ENCODE measurements at places on chromosomes 7 and 10.

GRCh38 chr7:128906001-128906765 lies 4.3 kb downstream of the KCP start:
- DNase-seq: no peak

DNA sequence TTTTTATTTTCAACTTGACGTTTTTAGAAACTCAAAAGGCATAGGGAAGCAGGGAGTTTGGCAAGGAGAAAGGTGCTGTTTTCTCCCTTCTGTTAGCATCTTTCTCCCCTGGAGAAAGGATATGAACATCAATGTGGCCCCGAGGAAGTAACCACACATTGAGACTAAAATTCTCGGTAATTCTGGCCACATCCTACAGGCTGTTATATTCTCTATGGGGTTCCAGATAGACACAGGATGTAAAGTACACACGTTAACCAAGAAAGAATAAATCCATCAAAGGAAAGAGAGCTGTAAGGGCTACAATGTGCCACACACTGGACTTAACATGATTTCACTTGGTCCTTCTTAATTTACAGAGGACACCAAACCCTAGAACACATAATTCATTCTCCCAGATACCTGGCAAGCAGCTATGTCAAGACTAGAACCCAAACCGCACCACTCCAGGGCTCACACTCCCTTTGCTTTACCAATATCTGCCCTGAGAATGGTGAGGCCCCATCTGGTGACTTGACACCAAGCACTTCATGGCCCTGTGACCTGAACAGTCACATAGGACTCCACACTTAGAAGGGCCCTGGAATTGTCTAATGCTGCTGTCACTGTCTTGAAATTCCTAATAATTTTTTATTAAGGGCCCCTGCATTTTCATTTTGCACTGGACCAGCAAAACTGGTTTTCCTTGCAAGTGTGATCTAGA lies 73.9 kb downstream of the PRLHR start:
- no peak for DNase-seq

- no peak for DNase-seq
Measured at GRCh38 chr7:142560166-142560565, 189.1 kb upstream of the PRSS1 start.

GRCh38 chr7:45035893-45036292 lies 35.9 kb downstream of the CCM2 start:
- no peak for DNase-seq

GRCh38 chr7:140769852-140770251 lies 73.3 kb downstream of the NDUFB2 start:
- DNase-seq: no peak

DNA sequence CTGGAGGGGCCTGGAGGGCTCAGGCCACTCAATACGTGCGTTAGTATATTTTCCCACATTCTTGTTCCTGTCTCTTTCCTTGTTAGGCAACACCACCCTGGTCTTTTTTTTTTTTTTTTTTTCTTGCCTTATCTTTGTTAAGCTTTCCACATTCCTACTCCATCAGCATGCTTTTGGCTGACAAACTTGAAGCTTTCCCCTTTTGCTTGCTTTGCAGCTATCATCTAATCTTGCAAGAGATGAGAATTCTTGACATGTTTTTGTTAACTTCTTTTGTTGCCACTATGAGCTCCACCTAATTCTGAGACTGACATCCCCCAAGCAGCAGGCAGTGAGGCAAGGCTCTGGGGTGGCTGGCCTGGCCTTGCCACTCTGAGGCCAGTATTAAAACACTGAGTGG lies 52.5 kb upstream of the NRP1 start:
- no peak for DNase-seq

DNA sequence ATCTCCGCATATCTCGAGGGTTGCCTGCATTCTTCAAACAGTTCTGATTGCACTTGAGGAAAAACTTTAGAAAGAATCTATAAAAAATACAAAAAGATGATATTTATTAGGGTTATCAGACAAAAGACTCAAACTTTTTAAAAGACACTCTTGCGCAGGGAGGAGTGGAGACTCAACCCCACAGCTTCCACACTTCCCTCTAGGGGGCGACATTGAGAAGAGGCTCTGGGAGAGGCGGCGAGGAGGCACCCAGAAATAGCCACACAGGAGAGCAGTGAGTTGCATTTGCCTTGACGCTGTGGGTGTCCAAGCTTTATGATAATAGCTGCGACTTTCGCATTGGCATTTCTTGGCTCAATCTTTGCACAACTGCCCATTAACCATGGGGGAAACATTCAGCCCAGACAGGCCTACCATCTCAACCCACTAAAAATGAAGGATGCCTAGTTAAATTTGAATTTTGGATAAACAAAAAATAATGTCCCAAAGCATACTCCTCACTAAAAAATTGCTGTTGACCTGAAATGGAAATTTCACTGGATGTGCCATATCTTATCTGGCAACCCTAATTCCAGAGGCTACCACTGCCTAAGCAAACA lies 86.2 kb downstream of the EBF3 start:
- peak; percentile 11 for DNase-seq

DNA sequence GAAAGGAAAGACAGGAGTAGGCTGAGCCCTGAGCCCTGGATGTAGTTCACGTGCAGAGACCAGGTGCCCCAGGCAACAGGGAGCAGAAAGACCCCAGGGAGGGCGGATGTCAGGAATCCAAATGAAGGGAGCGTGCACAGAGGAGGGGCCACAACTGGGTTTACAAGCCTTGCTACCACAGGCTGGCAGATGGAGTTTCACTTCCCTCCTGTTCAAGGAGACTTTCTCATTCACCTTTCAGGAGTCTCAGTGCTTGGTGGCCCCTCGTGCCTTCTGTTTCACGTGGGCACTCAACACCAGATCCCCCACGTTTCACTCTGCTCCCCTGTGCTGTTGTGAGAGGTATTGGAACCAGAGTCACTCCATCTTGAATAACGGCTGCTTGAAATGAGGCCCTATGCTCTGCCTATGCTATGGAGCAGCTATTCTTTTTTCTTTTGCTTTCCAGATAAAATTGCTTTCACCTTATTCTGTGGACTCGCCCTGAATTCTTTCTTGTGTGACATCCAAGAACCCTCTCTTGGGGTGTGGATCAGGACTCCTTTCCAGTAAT lies 601.4 kb upstream of the IGFBP3 start:
- no peak for DNase-seq

DNA sequence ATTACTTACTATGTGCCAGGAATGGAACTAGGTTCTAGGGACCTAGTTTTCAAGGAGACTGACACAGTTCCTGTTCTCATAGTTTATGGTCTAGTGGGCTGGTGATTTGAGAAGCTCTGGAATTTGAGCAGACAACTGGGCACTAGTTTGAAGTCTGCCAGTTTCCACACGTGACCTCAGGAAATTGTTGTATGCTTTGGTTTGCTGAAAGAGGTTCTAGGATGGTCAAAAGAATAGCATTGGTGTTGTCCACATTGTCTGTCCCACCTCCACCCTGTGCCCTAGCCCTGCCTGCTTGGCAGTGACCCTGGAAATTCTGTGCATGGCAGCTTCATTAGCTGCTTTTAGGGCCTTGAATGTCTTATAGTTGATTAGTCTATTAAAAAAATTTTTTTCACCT lies 28.7 kb downstream of the GBF1 start:
- DNase-seq: no peak

- no peak for DNase-seq
Measured at GRCh38 chr10:119928411-119928810, 35.9 kb downstream of the SEC23IP start.

DNA sequence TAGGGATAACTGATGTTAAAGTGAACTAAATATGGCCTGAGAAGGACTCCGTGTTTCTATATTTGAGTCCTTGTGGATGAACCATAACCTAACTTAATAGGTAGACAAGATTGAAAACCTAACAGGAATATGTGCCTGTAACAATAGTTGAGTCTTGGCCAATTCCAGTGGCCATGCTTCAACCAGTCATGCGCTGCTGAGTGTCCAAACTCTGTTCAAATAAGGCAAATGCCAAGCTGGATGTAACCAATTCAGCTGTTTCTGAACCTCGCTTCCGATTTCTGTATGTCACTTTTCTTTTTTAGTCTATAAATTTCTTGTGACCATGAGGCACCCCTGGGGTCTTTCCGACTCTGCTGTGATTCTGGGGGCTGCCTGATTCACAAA lies 608.2 kb downstream of the GALNT17 start:
- DNase-seq: no peak

DNA sequence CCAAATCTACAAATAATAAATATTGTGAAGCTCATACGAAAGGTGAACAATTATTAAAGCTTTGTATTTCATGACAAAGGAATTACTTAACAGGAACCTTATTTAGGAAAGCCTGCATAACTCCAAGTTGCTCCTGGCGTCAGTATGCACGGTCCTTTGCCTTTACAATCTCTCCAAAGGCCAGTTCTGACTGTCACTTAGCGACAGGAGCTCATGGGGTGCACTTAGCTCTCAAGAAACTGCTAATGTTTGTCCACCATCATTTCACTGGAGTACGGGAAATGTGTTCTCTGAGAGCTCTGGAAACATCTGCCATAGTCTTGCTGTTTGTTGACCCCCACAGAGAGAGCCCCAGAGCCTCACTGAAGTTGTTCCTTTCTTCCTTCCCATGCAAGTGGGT lies 781.5 kb upstream of the POM121L12 start:
- no peak for DNase-seq

GRCh38 chr7:8719102-8719501 lies 285.7 kb downstream of the NXPH1 start:
- no peak for DNase-seq

GRCh38 chr7:128135515-128136214 lies 104.4 kb upstream of the LRRC4 start:
- peak; percentile 40 for DNase-seq

DNA sequence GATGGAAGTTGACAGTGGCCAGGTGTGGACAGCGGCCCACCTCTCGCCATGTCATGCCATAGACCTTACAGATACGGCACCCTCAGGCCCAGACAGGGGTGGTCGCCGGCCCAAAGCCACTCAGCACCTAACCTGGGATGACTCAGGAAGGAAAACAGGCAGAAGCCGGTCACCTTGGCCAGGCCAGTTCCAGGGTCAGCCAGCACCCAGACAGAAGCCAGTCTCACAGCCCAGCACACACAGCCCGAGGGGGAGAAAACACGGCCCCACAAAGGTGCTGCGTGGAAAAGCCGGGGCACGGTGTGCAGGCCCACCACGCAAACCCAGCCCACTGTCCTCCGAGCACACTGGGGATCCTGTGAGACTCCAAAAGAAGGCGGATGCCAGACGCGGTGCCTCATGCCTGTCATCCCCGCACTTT lies 95.2 kb upstream of the DNAAF5 start:
- no peak for DNase-seq

DNA sequence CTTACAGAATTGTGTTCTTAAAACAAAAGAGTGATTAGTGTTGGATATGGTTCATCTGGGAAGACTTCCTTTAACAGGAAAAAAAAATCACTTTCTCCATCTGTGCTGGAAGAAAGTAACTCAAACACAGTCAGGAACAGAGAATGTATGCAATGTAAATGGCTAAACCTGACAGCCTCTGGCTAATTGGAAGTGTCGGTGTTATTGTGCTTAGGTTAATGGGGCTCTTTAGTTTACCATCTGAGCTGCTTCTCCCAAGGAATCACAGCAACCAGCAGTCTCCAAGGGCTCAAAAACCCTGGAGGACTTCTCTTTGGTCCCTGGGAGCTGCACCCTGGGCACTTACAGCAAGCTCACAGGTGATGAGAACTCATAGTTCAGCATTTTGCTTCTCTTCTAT lies 724.5 kb downstream of the LRMDA start:
- DNase-seq: no peak

- DNase-seq: no peak
Measured at GRCh38 chr10:7425691-7426090, 14.9 kb upstream of the SFMBT2 start.

DNA sequence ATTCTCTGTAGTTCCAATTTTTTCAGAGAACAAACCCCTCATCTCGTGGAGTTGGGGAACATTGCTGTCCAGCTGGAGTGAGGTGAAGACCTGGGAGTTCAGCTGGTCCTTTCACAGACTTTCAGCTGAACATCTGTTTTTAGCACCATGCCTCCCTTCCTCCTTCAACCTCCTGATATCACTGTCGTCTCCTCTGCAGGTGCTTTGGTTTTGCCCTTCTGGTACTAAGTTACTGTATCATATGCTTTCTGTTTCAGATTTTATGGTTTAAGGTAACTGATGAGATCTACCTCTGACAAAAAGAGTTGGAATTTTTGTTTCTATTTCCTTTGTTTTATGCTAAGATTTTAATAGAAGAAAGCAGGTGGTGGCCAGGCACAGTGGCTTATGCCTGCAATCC lies 102.9 kb downstream of the ZNF438 start:
- DNase-seq: no peak

- peak; percentile 13 for DNase-seq
Measured at GRCh38 chr7:77651575-77652162, 44.6 kb upstream of the RSBN1L start.

DNA sequence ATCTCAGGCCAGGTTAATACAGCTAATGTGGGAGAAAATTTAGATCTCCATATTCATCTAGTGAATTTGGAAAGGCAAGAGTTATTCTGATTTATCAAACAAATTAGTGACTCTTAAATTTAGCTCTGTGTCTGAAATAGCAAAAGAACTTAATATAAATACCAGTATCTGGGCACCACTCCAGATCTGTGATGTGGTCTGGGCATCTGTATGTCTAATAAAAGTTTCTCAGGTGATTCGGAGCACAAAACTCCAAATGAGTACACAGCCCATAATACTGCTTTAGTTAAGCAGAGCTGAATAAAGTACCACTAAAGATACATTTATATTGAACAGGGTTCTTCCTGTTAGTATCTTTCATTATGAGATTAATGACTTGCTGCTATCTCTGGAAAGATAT lies 261.4 kb downstream of the BAMBI start:
- no peak for DNase-seq

GRCh38 chr10:89870936-89871335 lies 169.5 kb downstream of the KIF20B start:
- no peak for DNase-seq

GRCh38 chr10:11539191-11539868 lies 72.1 kb downstream of the USP6NL start:
- no peak for DNase-seq

GRCh38 chr7:140423501-140423900 lies 19.6 kb downstream of the RAB19 start:
- no peak for DNase-seq

GRCh38 chr7:26910221-26910620 lies 45.8 kb upstream of the SKAP2 start:
- no peak for DNase-seq

GRCh38 chr7:135197343-135197742 lies 14.0 kb downstream of the WDR91 start:
- DNase-seq: no peak

DNA sequence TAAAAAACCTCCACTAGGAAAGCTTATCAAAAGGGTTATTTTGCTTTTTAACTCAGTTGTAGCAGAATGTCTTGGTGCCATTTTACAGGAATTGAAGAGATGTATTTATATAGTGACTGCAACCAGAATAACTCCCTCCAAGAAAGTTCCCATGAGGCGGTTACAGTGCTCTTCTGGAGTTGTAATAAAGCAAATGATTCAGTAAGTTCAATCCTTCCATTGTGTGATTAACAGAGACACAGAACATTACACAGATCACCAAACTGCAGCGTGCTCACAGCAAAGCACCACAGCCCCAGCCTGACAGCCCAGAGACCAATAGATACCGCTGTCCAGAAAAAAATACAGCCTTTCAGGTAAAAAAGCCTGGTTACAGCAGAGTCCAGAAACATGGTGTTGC lies 21.9 kb upstream of the CABCOCO1 start:
- DNase-seq: no peak
